OCI-LY7 (cell line): ENCODE measurements at places on chromosomes 3 and 15.

GRCh38 chr3:187925326-187925725, 180.1 kb upstream of the BCL6 start:
- no peak for DNase-seq

DNA sequence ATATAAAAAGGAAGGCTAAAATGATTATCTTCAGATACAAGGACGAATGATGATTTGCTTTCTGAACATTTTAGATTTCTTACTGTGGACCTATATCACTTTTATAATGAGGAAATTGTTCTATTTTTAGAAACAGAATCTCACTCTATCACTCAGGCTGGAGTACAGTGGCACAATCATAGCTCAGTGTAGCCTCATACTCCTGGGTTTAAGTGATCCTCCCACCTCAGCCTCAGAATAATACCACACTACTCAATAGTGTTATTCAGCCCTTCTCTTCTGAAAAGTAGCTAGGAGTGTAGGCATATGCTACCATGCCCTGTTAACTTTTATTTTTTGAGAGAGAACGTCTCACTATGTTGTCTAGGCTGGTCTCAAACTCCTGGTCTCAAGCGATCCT, 15.8 kb downstream of the DNAJC13 start:
- DNase-seq, result no peak

DNA sequence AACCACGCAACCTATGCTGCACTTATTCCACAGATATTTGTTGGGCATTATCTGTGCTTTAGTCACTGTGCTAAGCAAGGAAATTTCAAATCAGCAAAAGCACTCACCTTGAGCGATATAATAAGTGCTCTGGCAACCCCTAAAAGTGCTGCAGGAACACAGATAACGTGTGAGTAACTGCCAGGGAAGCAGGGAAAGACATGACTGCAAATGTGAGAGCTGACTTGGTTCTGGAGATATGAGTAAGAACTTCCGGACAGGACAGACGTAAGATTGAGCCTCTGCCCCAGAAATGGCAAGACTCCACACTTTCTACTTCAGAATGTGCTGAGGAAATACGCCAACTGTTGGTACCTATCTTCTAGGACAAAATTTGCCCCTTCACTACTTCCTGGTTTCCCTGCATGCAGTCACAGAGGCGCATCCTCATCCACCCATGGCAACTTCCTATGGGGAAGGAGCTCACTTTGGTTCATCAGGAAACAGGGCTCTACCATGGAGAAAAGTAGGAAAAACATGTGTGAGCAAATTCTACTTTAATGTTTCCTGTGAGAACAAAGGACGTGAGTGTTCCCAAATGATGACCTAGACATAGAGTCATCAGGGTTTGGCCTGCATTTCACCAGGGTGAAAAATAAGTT, 41.7 kb downstream of the AQP9 start:
- no peak for DNase-seq

- no peak for DNase-seq
Measured at GRCh38 chr15:61393524-61393923, 164.4 kb upstream of the RORA start.

DNA sequence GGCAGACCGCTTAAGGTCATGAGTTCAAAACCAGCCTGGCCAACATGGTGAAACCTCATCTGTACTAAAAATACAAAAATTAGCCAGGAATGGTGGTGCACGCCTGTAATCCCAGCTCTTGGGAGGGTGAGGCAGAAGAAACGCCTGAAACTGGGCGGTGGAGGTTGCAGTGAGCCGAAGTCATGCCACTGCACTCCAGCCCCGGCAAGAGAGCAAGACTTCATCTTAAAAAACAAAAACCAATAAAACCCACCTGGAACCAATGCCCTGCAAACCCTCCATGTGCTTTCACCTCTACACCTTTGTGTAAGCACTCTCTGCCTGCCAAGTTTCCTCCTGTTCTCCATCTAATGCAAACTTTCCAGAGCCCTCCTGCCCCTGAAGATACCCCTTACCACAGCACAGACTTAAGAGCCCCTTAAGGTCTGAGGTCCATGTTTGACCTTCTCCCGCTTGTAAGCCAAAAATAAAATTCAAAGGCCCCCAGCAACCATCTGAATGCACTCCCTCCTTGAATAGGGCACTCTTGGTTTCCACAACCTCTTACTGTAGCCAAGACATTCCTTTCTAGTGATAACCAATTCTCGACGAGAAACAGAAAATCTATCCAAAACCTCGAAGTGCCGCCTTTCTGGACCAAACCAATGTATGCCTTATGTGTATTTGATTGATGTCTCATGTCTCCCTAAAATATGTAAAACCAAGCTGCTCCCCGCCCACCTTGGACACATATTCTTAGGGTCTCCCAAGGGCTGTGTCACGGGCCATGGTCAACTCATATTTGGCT, 3.0 kb downstream of the RPL32 start:
- DNase-seq, result no peak

- DNase-seq, result no peak
Measured at GRCh38 chr15:74823324-74823723, 3.1 kb upstream of the CPLX3 start.

DNA sequence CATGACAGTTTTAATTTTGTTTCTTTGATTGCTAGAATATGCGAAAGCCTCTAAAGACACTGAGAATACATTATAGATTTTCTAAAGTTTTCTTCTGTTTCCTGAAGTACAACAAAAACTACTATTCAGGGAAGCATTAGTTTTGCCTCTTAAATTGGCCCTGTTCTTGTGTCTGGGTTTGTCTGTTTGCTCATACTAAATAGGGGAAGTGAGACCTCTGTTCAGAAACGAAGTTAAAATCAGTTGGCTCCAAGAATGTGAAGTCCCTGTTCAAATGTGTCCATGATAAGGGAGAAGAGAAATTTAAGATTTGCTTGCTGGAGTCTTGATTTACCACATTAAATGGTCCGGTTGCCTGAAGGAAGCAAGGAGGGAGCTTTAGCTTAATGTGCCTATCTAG, 327.3 kb upstream of the GBE1 start:
- DNase-seq, result no peak

- DNase-seq, result no peak
Measured at GRCh38 chr3:48271763-48272498, 31.0 kb downstream of the ZNF589 start.

GRCh38 chr3:57112206-57112605, 51.7 kb downstream of the SPATA12 start:
- peak; percentile 28 for DNase-seq

- DNase-seq, result no peak
Measured at GRCh38 chr15:36769098-36769497, 189.7 kb downstream of the CDIN1 start.

GRCh38 chr15:88616240-88616639, 4.9 kb upstream of the AEN start:
- DNase-seq, result no peak

GRCh38 chr3:23256741-23257435, 53.8 kb downstream of the UBE2E2 start:
- DNase-seq, result no peak

- no peak for DNase-seq
Measured at GRCh38 chr3:184110316-184110725, 13.5 kb downstream of the HTR3E start.

GRCh38 chr3:23950293-23950692, 5.2 kb downstream of the NR1D2 start:
- DNase-seq, result peak; percentile 27

GRCh38 chr3:141073580-141073979, 22.4 kb downstream of the SPSB4 start:
- DNase-seq, result no peak

GRCh38 chr15:95603802-95604201, 726.7 kb upstream of the NR2F2 start:
- DNase-seq, result no peak

GRCh38 chr3:100780071-100780622, 70.9 kb downstream of the TFG start:
- DNase-seq, result no peak

DNA sequence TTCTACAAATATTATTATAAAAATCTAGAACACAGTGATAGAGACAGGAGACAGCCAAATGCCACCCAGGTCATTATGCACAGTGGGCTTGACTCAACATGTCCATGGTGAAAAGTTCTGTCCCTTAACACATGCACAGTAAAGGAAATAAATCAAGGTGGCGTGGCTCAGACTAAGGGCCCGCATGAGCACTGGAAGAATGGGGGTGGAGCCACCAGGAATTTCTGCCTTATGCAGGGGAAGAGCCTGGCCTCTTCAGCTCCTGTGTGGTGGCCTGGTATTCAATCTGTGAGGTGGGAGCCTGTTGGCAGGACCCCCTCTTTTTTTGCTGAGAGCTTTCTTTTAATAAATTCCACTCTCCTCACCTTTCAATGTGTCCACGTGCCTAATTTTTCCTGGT, 17.2 kb upstream of the SPG21 start:
- no peak for DNase-seq

DNA sequence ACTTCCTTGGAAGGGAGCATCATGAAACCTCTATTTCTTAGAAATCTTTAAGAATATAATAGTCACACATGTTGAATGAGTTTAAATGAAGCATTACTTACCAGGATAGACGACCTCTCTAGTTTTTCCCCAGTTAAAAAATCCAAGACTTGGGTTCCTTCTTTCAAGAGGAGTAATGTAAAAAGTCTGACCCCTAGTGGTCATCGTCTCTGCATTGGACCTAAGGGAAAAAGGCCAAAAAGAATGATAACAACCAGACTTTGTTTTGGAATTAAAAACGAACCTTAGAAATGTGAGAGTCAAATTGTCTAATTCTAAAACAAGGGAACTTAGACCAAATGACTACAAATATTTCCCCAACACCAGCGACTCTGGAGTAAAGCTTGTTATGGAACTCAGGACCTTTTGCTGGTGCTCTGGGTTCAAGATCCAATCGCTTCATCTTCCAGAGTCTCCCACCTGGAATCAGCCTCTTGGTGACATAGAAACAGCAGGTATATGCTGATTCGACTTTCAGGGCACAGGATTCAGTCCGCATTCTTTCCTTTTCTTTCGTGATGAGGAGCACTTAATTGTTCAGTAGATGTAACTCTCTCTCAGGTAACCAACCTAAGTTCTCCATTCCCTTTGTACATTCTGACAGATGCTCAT, 214.8 kb upstream of the TPRG1 start:
- DNase-seq, result peak; percentile 74

DNA sequence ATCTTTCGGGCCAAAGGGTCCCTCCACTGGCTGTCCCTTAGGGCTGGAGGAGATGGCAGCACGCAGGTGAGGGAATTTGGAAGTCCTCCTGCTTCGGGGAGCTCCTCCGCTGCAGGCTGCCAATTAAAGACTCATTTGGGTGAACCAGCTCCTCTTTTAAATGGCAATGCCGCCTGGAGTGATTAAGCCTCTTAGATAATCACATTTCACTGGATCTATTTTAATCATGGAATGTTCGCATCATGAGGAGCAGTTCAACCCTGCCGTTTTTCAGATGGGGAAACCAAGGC, 117.9 kb downstream of the LIPC start:
- DNase-seq, result no peak

GRCh38 chr3:63193647-63194046, 84.5 kb upstream of the SYNPR start:
- DNase-seq, result peak; percentile 61

GRCh38 chr15:25431836-25432561, 6.8 kb downstream of the UBE3A start:
- DNase-seq, result no peak

DNA sequence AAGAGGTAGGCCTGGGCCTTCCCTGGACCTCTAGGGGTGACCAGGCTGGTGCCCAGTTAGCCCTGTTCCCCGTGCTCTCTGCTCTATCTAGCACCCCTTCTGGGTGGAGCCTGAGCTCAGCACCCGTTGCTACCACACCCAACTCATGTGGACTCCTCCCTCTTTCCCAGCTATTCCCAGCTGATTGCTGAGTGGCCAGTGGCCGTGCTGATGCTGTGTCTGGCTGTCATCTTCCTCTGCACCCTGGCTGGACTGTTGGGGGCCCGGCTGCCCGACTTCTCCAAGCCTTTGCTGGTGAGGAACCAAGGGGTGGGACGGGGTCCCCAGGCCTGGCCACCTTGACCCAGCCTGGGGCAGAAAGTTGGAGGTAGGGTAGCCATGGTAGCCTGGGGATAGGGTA, 6.2 kb downstream of the DISP2 start:
- DNase-seq, result no peak

- DNase-seq, result no peak
Measured at GRCh38 chr3:148066802-148067201, 630.9 kb upstream of the AGTR1 start.

DNA sequence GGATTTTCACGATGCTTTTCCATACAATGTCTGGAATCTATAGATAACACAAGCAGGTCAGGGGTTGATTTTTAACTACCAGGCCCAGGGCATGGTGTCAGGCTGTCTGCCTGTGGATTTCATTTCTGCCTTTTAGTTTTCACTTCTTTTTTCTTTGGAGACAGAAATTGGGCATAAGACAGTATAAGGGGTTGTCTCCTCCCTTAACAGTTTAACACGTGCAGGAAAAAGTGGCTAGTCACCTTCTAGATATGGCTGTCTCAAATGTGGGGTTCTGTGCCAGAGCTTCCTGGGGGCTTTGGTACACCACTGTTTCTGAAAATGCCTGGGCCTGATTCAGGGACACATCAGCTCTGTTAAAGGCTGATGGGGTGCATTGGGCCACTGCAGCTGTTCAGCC, 7.4 kb upstream of the ZNF589 start:
- DNase-seq, result no peak

- DNase-seq, result no peak
Measured at GRCh38 chr3:166279636-166280035, 442.4 kb upstream of the BCHE start.

DNA sequence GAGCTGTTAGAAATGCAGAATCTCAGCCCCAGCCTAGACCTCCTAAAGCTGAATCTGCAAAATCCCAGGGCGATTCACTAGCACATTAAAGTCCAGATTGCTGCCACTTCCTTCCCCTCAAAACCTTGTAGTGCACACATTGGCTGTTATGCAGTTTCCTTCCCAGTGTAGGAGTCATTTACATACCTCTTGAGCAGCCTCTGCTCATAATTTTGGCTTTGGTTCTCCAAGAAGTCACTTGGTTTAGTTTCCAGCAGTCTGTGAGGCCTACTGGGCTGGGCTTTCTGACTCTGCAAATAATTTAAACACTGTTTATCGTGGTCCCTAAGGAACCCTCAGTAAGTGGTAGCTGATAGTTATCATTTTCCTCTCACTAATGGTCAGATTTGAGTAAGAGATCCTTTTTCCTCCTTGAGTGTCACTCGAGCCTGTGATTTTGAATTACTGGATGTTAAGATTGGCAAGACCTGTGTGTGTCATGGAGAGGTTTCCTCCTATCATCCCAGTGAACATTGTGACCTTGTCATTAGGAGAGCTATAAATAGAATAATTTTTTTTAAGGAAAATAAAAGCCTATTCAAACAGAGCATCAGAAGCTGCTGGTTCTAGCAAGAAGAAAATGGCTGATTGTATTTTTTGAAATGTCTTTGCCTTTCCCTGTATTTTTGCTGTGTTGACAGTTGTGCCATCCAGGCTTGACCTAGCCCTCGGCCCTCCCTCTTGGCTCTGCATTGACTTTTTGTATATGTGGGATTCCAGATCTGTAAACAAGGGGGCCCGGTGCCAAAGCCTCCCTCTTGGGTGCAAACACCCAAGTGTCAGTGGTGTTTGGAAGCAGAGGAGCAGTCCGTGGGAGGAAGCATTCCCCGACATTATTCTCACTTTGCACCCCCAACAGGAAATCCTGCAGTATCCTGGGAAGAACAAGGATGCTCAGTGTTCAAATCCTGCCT, 134.8 kb upstream of the ANKRD28 start:
- DNase-seq, result no peak

GRCh38 chr15:93048759-93049161, 40.3 kb downstream of the RGMA start:
- DNase-seq, result no peak
